ENCODE measurements at places on chromosomes 12 and 14. TPM values are rescaled to one million over a fixed set of nuclear protein-coding genes. Genes with fewer than 3 reads are reported as not detected.

Gene TMX1
- 33.5 TPM for total RNA-seq

Gene OR6C2
- total RNA-seq, result not detected

Gene HOXC12
- total RNA-seq, result not detected

Gene KCNK13
- total RNA-seq, result not detected

Gene PPP1R36
- 0.57 TPM for total RNA-seq
